ENCODE measurements at places on chromosomes 16 and 17.

DNA sequence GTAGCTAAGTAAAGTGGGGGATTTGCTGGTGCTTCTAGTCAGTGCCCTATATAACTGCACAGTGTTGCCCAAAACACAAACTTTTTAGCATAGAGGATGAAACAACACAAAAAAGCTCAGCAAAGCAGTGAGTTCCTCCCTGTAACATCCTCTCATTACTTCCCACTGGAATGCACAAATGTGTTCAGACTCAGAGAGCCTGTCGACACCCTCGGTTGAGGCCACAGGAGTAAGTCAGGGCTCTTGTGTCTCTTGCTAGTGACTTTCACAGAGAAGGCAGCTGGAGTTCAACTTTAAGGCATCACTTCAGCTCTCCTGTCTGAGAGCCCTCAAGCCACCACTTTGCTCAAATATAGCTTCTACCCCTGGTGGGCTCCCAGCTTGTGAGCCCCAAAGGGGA is 107.2 kb upstream of the NETO2 start:
- DNase-seq = no peak

GRCh38 chr16:50567651-50568050 is 19.5 kb downstream of the NKD1 start:
- DNase-seq = peak; percentile 14

- peak; percentile 94 for DNase-seq
These were observed 1.3 kb upstream of the RAB11FIP3 start for GRCh38 chr16:424033-424622.

- no peak for DNase-seq
These were observed 18.2 kb downstream of the ASPSCR1 start for GRCh38 chr17:81995463-81996231.

GRCh38 chr17:61504697-61505096 is 52.5 kb downstream of the TBX4 start:
- peak; percentile 83 for DNase-seq

- DNase-seq = peak; percentile 92
These were observed at the start of gene C1QL1 for GRCh38 chr17:44968225-44969143. Gene C1QL1, minus strand, starts transcription at chr17:44968303. Its CDS starts 255 bp downstream, at chr17:44968048.

DNA sequence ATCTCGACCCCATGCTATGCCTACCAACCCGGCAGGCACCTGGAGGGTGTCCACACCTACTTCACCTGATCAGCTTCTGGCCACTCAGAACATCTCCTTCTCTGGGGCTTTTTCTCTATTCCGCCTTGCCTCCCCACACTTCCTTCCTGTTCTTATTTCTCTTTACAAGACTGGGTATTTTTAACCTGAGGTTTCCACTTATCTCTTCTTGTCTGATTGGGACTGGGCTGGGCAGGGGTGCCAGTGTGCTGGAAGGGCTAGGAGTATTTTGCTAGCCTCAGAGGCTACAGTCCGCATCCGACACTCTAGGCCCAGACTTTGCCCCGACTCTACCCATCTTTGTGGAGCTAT is 26.2 kb upstream of the ZNF652 start:
- DNase-seq = no peak

- no peak for DNase-seq
These were observed 15.7 kb downstream of the ELAC2 start for GRCh38 chr17:13001991-13002615.

DNA sequence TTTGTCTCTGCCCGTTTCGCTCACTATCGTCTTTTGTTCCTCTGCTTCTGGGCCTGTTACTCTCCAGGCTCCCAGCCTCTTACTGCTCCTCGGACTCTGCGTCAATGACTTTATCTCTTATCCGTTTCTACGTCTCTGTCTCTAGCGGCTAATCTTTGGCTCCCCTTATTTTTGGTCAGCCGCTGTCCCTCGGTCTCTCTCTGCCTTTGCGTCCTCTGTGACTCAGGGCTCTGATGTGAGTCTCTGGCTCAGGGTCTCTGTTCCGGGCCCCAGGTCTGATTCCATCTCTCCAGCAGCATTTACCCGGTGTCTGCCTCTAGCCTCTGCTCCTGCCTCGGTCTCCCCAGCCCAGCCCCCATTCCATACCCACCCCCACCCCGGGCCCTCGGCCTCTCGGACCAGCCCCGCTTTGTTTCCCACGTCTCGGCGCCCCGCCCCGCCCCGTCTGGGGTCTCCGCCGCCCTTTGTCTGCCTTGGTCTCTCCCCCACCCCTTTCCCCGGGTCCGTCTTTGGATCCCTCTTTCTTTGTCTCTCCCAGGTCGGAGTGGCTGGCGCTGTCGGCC is 547 bp upstream of the ZNF48 start:
- peak; percentile 12 for DNase-seq

DNA sequence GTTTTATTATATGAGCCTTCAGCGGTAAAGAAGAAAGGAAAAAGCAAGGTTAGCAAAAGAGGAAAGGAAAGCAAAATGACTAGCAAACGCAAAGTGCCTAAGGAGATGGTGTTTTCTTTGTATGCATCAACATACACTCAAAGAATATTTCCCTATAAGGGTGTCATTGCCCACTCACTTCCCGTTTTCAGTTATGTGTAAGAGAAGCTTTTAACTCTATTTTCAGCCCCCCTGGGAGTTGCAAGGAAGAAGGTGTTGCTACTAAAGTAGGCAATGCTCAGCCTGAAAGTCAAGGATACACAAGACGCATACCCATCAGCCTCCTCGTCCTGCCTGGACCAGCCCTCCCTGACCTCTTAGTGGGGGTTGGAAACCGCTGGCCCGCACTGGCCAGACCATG is 267.7 kb upstream of the ZFHX3 start:
- DNase-seq = no peak

GRCh38 chr16:21088646-21089538 is 61.8 kb downstream of the DNAH3 start:
- peak; percentile 34 for DNase-seq

- DNase-seq = no peak
These were observed 204.0 kb upstream of the CCL2 start for GRCh38 chr17:34051046-34051445.

Data from fibroblast of skin of abdomen (primary cell).